ENCODE measurements at places on chromosomes 2 and 18. TPM values are rescaled to one million over a fixed set of nuclear protein-coding genes. Genes with fewer than 3 reads are reported as not detected.

The EFR3B gene
- total RNA-seq: 0.18 TPM

The FSHR gene
- total RNA-seq: not detected

The RAB6C gene
- not detected for total RNA-seq

The PAX8 gene
- total RNA-seq: under 0.01 TPM

The HNMT gene
- 19.8 TPM for total RNA-seq

The NAT8 gene
- not detected for total RNA-seq

The C2orf81 gene
- total RNA-seq: 0.49 TPM

The LAMA3 gene
- total RNA-seq: 1.8 TPM

The AQP12A gene
- not detected for total RNA-seq

The STK16 gene
- total RNA-seq: 11.2 TPM

The RAPGEF4 gene
- 11.0 TPM for total RNA-seq

The CHRNA1 gene
- total RNA-seq: not detected

The CCDC74A gene
- total RNA-seq: 2.8 TPM

The GAREM2 gene
- total RNA-seq: 6.0 TPM

The SKOR2 gene
- not detected for total RNA-seq

The NOL4 gene
- not detected for total RNA-seq

The EVA1A gene
- 11.9 TPM for total RNA-seq

The NDC80 gene
- 9.1 TPM for total RNA-seq

The PRSS56 gene
- total RNA-seq: not detected

The FOXI3 gene
- total RNA-seq: not detected

The IMMT gene
- 57.2 TPM for total RNA-seq

The LYPD6 gene
- total RNA-seq: not detected

The CXCR1 gene
- not detected for total RNA-seq

The ALKAL2 gene
- not detected for total RNA-seq

The MYL1 gene
- total RNA-seq: not detected

Data from cardiac atrium fibroblast (primary cell).